Activated CD4-positive, alpha-beta T cell treated with anti-CD3 and anti-CD28 coated beads for 24 hours (primary cell): ENCODE measurements at places on chromosomes 7 and 10.
A peak's percentile ranks its signal among the peaks of the same experiment; 100 is the strongest.

GRCh38 chr10:125584954-125585353 lies 98.0 kb downstream of the TEX36 start:
- DNase-seq, result no peak

- DNase-seq, result no peak
These were observed 98.5 kb downstream of the ARHGAP22 start for GRCh38 chr10:48506147-48506917.

GRCh38 chr10:70405037-70405824 lies 1.3 kb downstream of the EIF4EBP2 start:
- DNase-seq, result no peak

GRCh38 chr10:123583639-123584418 lies 82.3 kb upstream of the GPR26 start:
- DNase-seq, result peak; percentile 22

- no peak for DNase-seq
These were observed 20.3 kb upstream of the PANK1 start for GRCh38 chr10:89665302-89665701.

- DNase-seq, result no peak
These were observed 28.0 kb upstream of the CABCOCO1 start for GRCh38 chr10:61634746-61635145.

DNA sequence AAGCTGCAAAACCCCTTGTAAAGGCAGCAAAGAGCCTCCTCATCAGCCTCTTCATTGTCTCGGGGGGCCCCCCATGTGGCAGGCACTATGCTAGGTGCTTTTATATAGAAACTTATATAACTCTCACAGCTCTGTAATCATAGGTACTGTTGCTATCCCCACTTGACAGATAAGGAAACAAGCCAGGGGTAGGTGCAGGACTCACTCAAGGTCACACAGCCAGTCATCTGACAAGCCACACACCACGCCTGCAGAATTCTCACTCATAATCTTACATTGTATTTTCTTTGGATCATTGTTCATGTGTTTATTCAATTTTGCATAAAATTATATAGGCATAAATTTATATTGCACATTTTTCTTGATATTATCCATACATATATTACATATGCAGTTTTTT lies 165.4 kb downstream of the PPP1R17 start:
- DNase-seq, result no peak

- no peak for DNase-seq
These were observed 14.0 kb upstream of the INSIG1 start for GRCh38 chr7:155283565-155284194.

DNA sequence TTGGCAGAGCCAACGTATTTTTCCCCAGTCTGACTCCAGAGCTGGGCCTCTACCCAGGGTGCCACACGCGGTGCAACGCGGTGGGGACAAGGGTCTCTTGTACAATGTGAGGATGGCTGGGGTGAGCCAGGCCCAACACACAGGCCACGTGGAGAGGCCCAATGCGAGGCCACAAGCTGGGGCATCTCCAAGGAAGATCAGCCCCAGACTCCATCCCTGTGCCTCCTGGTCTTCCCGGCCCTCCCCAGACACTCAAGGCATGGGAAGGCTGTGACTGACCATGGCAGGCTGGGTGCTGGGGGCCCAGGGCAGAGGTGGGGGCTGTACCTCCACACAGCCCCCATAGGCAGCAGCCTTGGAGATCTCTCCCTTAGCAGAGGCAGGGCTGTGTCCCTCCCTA lies 135.3 kb upstream of the FAM20C start:
- DNase-seq, result no peak

GRCh38 chr7:30647589-30648364 lies 34.5 kb downstream of the CRHR2 start:
- DNase-seq, result no peak

- no peak for DNase-seq
These were observed 53.8 kb upstream of the CPXM2 start for GRCh38 chr10:123945325-123945920.

- DNase-seq, result no peak
These were observed 28.4 kb downstream of the PCDH15 start for GRCh38 chr10:54772468-54773122.

GRCh38 chr7:29847496-29847895 lies 41.2 kb downstream of the WIPF3 start:
- no peak for DNase-seq

DNA sequence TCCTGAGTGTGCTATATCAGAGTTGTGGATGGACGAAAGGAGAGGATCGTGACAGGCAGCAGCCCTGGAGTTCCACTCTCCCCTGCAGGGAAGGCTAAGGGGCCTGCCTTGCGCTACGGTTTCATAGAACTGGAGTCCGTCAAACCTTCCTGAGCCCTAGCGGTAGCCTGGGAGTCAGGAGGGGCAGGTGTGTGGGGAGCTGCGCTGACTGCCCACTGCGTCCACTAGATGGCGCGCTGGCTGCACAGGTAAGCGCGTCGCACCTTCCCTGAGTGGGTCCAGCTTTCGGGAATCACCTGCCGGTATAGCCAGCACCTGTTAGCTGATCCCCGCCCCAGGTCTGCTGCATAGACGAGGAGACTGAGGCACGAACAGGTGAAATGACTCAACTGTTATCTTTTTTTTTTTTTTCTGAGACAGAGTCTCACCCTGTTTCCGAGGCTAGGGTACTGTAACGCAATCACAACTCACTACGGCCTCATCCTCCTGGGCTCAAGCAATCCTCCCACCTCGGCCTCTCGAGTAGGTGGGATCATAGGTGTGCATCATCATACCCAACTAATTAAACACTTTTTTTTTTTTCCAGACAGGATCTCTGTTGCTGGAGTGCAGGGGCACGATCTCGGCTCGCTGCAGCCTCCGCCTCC lies 20.2 kb upstream of the BAIAP2L1 start:
- peak; percentile 38 for DNase-seq

GRCh38 chr10:109887243-109887642 lies 36.1 kb downstream of the XPNPEP1 start:
- no peak for DNase-seq

- no peak for DNase-seq
These were observed 84.7 kb downstream of the MMRN2 start for GRCh38 chr10:86872757-86873156.

GRCh38 chr10:9992661-9993060 lies 1025.0 kb upstream of the CELF2 start:
- DNase-seq, result no peak

GRCh38 chr7:266851-267840 lies 22.8 kb upstream of the FOXL3 start:
- DNase-seq, result no peak

DNA sequence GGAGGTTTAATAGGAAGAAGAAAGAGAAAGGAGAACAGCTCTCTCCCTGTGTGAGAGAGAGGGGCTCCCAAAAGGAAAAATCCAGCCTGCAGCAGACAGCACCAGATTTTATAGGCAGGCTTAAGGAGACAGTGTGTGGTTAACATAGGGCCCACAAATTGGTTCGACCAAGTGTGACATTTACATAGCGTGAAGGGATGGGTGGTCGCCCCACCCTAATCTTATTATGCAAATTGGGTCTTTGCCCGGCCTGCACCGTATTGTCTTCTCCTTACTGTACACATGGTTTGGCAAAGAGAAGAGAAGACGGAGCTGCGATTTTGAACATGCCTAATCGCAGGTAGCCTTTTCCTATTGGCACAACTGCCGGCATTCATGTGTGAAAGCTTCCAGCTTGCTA lies 756.3 kb downstream of the NXPH1 start:
- no peak for DNase-seq

- peak; percentile 56 for DNase-seq
These were observed 593 bp upstream of the ADRA2A start for GRCh38 chr10:111076191-111076681.

DNA sequence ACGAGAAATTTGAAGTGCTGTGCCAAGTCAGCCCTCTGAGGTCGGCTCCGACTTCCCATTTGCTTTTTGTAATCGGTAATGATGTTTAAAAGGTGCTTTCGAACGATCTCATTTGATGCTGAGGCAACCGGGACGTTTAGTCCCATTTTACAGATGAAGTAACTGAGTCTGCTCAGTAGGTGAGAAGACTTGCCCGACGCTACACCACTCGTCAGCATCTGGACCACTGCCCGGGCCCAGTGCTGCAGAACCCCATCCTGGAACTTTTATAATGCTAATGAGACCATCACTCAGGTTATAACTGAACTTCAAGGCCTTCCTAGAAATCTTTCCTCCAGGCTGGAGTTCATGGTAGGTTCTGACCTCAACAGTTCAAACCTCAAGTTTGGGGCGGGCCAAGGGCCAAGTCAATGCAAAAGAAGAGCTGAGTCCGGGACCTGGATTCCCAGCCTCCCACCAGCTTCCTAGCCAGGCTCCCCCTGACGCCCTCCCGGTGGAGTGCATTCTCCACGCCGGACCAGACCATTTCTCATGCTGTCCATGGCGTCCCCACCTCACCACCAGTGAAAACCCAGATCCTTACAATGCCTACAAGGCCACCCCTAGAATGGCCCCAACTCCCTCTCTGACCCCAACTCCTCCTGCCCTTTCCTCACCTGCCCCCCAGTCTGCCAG lies 699 bp upstream of the PDLIM1 start:
- DNase-seq, result no peak

DNA sequence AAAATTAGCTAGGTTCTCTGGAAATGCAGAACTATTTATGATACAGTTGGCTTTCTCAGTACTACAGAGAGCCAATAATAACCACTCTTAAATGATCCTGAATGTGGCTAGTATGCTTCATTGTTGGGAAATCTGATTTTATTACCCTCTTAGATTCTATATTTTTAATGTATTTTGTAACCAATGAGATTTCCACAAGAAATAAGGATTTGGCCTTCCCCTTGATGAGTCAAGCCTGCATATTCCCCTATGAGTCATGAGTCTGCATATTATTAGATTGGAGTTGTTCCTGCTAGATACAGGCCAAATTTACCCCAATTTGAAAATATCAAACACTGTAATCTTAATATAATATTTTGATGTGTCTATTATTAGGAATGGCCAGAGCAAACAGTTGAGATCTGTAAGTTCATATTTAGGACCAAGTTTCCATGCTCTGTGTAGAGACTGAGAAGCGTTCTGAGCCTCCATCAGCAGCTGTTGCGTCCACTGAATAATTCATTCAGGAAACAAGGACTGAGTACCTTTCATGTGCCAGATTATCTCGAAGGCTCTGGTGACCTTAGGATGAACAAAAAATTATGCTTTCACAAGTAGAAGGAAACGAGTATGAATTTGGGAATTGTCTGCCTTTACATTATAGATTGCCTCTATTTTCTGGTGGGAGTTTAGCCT lies 793.4 kb downstream of the NRG3 start:
- DNase-seq, result no peak

DNA sequence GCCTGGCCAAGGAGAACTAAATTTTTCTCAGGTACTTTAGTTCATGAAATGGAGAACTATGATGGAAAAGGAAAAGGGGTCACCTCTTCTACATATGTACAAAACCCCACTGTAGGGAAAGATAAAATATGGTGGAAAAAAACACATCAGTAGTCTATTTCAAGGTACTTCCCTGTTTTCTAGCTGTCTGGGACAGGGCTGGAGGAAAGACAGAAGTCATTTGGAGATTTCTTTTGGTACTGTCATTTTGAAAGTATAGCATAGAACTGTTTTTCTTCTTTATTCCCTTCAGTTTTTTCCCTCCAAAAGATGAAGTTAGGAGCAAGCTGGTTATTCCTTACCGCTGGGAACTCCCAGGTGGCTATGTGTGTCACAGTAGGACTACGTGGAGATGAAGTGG lies 196.1 kb downstream of the DOCK4 start:
- no peak for DNase-seq

DNA sequence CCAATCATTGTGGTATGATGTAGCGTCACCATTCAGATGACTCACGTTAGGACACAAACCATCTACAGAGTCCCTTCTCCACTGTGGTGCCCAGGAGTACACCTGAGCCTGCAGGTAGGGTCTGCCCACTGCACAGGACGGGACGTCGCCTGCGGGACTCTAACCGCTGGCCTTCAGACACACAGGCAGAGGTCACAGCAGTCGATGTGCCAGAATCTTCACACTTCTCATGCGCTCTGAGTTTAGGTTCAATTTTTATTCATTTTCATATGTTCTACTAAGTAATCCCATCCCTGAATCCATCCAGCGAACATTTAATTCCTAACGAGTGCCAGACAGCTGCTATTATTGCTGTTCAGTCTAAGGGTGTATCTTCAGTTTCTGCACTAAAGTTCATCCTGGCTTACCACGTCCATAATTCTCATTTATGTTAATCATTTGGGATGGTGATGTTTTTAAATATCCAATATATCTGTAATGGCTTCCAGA lies 73.3 kb downstream of the CXCL12 start:
- DNase-seq, result no peak

DNA sequence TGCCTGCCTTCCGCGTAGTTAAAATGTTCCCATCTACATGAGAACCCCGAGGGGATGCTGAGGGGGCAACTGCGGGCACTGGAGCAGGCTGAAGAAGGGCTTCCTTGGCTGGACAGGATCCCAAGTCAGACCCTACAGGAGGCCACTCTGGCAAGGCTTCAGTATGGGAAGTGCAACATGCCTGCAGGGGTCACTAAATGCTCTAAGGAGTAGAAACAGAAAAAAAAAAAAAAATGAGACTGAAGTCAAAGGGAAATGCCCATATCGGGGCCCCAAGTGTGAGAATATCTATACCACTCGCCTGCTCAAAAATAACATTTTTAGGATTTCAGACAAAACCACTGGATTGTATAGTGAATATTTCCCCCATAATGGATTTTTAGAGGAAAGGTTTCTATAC lies 33.5 kb downstream of the FAM204A start:
- DNase-seq, result no peak

- DNase-seq, result no peak
These were observed 203.7 kb downstream of the WDR11 start for GRCh38 chr10:121054874-121055273.

- DNase-seq, result no peak
These were observed 495.2 kb upstream of the ADARB2 start for GRCh38 chr10:2232479-2232878.

DNA sequence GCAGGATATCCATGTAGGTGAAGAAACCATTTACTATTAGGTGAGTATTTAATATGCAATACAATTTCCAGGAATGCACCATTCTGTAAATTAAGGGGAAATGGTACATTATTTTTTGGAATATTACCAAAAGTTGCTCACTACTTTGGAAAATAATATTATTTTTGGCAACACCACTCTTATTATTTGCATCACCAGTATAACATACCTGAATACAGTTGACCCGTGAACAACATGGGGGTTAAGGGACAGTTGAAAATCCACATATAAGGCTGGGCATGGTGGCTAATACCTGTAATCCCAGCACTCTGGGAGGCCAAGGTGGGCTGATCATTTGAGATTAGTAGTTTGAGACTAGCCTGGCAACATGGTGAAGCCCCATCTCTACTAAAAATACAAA lies 21.2 kb upstream of the FHIP2A start:
- no peak for DNase-seq

DNA sequence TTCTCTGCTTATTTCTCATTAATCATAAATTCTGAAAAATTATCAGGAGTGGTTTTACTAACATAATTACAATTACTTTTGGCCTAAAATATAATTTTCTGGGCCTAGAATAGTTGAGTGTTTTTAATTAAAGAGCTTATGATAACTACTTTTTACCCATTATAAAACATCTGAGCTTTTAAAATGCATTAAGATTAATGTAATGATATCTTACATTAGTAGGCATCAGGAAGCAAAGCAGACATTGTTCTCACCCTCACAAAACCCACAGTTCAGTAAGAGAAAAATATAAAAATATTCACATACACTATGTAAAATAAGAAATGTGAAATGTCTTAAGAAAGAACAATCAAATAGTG lies 443.7 kb upstream of the SEMA3A start:
- no peak for DNase-seq
